ENCODE measurements at places on chromosomes 7 and 10.

GRCh38 chr7:128869944-128870285 is 7.3 kb downstream of the ATP6V1F start:
- DNase-seq = peak; percentile 19

GRCh38 chr10:62266611-62267010 is 2.0 kb downstream of the RTKN2 start:
- no peak for DNase-seq

- no peak for DNase-seq
Measured at GRCh38 chr7:7639421-7639820, 1.1 kb upstream of the UMAD1 start.

DNA sequence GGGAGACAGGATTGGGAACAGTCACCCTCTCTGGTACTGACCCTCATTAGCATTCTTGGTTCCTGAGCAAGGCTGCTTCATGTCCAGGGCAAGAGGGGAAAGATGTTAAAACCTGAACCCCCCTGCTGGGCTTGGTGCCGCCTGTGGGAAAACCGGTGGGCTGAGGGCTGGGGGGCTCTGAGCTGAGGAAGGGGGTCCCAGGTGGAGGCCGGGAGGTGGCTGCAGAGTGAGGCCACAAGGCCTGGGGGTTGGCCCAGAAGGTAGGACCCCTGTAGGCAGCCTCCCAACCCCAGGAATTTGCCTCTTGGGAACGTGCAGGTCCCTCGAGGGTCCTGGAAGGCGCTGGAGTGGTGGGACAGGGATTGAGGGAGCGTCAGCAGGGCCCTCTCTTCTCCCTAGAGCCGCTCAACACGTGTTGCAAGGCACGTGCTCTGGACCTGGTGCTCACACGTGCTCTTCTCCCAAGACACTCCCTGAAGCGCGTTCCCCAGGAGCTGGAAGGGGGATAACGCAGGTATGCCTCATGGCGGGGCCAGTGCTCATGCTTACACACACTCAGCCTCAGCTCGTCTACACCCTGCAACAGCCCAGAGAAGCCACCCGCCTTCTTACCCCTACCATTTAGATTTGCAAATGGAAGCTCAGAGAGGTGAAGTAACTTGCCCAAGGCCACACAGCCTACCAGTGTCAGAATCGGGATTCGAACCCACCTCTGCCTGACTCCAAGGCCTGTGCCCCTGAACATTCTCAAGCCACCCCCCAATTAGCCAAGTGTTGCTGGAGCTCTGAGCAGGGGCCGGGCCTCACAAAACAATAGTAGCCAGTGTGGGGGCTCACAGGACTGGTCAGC is 64.4 kb downstream of the LHPP start:
- no peak for DNase-seq

- DNase-seq = no peak
Measured at GRCh38 chr10:77321838-77322237, 315.8 kb downstream of the KCNMA1 start.

DNA sequence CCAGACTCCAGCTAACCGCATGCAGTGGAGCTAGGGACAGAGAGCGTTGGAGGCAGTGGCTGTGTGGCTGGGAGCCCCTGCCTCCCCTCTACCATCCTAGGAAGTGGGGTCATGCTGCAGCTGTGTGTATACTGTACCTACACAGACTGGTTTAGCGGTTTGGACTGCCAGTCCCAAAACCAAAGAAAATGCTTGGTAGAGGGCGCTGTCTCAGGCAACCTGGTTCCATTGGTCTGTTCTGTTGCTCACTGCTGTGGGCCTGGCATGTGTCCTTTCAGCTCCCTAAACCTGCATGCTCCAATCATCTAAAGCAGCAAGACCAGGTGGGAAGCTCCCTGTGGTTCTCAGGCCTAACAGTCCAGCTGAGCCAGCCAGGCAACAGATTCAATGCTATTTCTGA is 4.5 kb downstream of the RBP4 start:
- no peak for DNase-seq

DNA sequence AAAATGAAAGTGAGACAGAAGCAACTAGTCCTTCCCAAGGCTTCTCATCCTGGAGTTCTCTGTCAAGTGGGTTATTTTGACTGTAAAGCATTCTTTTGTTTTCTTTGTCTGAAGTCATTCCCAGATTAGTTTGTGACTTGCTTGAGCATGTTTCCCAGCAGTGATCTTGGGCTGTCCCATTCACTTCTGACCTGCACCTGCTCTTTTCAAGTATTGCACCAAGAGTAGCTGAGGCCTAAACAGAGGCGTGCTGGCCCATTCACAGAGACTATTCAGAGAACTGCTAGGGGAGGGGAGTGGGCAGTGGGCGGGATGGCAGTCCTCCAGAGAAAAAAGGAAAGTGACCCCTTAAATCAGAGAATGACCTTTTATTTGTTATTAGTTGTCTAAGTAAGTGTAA is 61.3 kb downstream of the CACNA2D1 start:
- DNase-seq = no peak

DNA sequence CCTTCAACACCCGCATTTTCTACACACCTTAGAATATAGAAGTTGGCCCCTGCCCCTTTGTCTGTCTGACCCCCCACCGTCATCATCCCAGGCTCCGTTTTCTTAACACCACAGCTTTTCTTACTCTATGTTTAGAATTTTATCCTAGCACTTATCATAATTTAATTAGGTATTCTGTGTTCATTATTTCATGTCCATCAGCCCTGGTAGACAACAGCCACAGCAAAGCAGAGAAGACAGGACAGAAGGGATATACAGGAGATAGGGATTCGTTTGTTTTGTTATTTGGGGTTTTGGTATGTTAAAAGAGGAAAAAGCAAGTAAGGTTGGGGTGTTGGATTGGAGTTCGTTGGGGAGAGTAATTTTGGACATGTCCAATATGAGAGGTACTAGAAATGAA is 48.8 kb downstream of the ITGA8 start:
- no peak for DNase-seq

Data from naive thymus-derived CD4-positive, alpha-beta T cell (primary cell).